ENCODE measurements at places on chromosomes 2 and 18. TPM values are rescaled to one million over a fixed set of nuclear protein-coding genes. Genes with fewer than 3 reads are reported as not detected.

The SERPINB13 gene
- 131 TPM for total RNA-seq

The CYS1 gene
- 13.5 TPM for total RNA-seq

The SPATA3 gene
- not detected for total RNA-seq

The ASAP2 gene
- 36.3 TPM for total RNA-seq

The FSIP2 gene
- 1.2 TPM for total RNA-seq

The PROC gene
- not detected for total RNA-seq

DNA sequence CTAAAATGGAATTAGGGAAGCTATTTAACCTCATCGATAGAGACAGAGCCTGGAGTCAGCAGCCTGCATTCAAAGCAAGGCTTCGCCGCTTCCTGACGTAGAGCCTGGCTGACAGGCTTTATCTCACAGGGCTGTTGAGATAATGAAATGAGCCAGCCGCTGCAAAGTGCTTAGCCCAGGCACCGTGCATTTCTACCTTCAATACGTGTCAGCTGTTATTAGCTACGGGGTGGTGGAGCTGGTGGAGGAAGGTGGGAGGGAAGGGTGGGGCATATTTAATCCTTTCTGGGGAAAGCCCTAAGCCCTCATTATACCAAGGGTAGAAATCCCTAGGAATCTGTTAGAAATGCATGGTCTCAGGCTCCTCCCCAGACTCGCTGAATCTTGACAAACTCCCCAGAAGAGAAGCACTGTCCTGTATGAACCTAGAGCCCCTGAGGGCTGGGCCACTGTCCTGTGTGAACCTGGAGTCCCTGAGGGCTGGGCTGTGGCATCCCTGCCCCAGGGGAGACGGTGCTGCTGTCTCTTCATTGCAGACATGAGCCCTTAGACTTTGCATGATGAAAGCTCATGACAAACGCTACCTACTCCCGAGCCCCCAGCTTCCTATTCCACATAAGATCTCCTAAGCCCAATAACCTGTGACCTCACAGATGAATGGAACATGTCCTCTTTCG lies 72.4 kb downstream of the ALPK2 start:
- no peak overlapping the region for H3K4me3 ChIP-seq
- DNase-seq, result no peak
- H3K4me1 ChIP-seq, result no peaks in the 10 kb centered on the region
- no peaks in the 10 kb centered on the region for H3K36me3 ChIP-seq

GRCh38 chr18:5772306-5773105 lies 122.8 kb downstream of the TMEM200C start:
- H3K4me3 ChIP-seq, result no peak overlapping the region
- no peak overlapping the region for H3K27ac ChIP-seq
- H3K27me3 ChIP-seq, result no peaks in the 10 kb centered on the region

GRCh38 chr2:206739271-206739670 lies 21.1 kb upstream of the DYTN start:
- H3K4me3 ChIP-seq, result no peak overlapping the region
- H3K27me3 ChIP-seq, result no peaks in the 10 kb centered on the region
- no peak for DNase-seq
- H3K4me1 ChIP-seq, result no peaks in the 10 kb centered on the region
- H3K27ac ChIP-seq, result no peak overlapping the region

DNA sequence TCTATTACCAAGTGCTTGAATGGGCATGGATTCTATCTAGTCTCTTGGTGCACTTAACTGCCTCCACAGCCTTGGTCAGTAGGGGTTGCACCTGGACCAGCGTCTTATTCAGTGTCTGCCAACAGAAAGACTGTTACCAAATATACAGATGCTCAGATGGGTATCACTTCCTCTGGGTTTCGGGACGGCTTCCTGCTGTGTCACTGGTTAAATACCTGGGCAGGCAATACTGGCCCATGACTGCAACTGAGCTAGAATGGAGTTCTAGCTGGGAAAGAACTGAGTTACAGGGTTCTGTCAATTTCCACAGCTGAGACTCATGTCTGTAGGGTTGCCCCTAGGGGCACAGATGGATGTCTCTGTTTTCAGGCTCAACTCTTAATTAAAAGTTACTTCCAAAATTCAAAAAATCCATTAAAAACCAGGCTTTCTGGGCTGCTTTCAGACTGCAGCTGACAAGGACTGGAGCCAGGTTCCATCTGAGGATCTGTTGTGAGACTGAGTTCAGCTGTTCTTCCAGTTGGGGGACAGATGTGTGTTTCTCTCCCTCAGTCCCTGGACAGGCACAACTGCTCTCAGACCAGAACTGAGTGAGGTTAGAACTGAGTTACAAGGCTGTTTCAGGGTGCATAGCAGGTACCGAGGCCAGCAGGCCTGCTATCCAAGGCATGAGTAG lies 789.6 kb upstream of the SLC8A1 start:
- no peak overlapping the region for H3K27ac ChIP-seq
- no peaks in the 10 kb centered on the region for H3K27me3 ChIP-seq
- no peaks in the 10 kb centered on the region for H3K4me1 ChIP-seq
- no peaks in the 10 kb centered on the region for H3K36me3 ChIP-seq
- DNase-seq, result no peak

GRCh38 chr2:128941751-128942150 lies 623.1 kb upstream of the HS6ST1 start:
- no peak overlapping the region for H3K4me3 ChIP-seq
- DNase-seq, result no peak
- H3K27ac ChIP-seq, result no peak overlapping the region
- no peaks in the 10 kb centered on the region for H3K27me3 ChIP-seq
- no peaks in the 10 kb centered on the region for H3K4me1 ChIP-seq

GRCh38 chr2:145228506-145228905 lies 708.6 kb upstream of the ZEB2 start:
- no peak overlapping the region for H3K4me3 ChIP-seq
- no peak for DNase-seq
- H3K27ac ChIP-seq, result no peak overlapping the region
- H3K4me1 ChIP-seq, result peaks cover 9% of the 10 kb centered on the region

DNA sequence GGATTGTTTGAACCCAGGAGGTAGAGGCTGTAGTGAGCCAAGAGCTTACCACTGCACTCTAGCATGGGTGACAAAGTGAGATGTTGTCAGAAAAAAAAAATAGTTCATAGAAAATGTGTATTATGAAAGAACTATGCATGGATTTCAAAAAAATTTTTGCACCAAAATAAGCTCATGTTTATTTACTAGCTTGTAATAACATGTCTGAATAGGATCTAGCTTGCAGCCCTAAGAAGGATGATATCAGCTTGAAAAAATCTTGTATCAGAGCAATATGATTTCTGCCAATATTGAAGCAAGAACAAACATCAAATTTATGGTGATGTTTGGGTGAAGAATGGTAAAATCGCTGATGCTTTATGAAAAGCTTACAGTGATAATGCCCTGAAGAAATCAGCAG lies 97.0 kb upstream of the RFX8 start:
- H3K27me3 ChIP-seq, result no peaks in the 10 kb centered on the region
- H3K4me1 ChIP-seq, result no peaks in the 10 kb centered on the region
- no peaks in the 10 kb centered on the region for H3K36me3 ChIP-seq
- DNase-seq, result no peak

GRCh38 chr2:30336978-30337841 lies 105.9 kb downstream of the LBH start:
- no peaks in the 10 kb centered on the region for H3K4me1 ChIP-seq
- H3K27ac ChIP-seq, result no peak overlapping the region
- H3K4me3 ChIP-seq, result no peak overlapping the region
- DNase-seq, result no peak
- H3K27me3 ChIP-seq, result no peaks in the 10 kb centered on the region

DNA sequence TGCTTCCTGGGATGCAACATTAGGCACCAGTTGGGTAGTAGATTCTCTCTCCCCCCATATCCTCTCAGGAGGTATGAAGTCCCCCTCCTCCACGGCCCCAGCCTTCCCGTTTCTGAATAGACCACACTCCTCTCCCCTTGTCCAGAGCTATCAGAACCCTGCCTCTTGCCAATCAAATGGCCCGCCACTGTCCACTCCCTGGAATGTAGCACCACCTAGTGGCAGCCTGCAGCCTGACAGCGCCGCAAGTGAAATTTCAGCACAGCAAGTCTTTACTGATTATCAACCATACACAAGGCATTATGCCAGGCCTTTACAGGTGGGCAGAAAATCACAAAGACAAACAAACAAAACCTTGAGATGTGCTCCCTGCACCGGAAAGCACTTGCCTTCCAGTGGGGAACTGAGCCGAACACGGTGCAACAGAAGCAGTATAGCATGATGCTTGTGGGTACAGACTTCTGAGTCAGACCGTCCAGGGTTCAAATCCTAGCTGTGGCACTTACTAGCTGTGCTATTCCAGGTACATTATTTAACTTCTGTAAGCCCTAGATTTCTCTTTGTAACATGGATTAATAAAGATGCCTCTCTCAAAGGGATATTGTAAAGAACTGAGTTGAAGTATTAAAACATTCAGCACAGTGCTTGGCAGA lies 174.0 kb downstream of the SMAD2 start:
- DNase-seq, result no peak
- H3K36me3 ChIP-seq, result no peaks in the 10 kb centered on the region
- H3K27ac ChIP-seq, result no peak overlapping the region
- no peaks in the 10 kb centered on the region for H3K27me3 ChIP-seq
- no peaks in the 10 kb centered on the region for H3K4me1 ChIP-seq
- no peak overlapping the region for H3K4me3 ChIP-seq

- H3K4me1 ChIP-seq, result peaks cover 22% of the 10 kb centered on the region
- H3K27me3 ChIP-seq, result no peaks in the 10 kb centered on the region
- no peak overlapping the region for H3K4me3 ChIP-seq
- peak overlapping the region; percentile 91 for H3K27ac ChIP-seq
These were observed 4.9 kb upstream of the COL3A1 start for GRCh38 chr2:188969236-188969635.

DNA sequence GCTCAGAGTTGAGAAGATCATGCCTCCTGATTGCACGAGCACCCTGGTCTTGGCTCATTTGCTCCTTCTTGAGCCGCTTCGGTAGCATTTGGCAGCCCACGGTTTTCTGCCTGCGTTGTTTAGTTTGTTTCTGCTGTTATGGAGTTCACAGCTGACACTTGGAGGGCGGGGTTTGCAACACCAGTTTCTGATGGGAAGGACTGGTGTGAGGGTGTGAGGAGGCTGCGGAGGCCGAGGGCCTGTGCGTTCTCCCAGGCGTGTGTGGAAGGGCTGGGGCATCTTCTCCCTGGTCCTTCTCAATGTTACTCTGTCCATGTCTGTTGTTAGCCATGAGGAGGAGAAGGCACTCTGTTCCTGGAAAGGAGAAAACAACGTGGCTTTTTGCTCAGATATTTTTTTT lies 22.9 kb downstream of the NFATC1 start:
- H3K27me3 ChIP-seq, result no peaks in the 10 kb centered on the region
- peaks cover 10% of the 10 kb centered on the region for H3K4me1 ChIP-seq
- H3K27ac ChIP-seq, result no peak overlapping the region
- DNase-seq, result no peak
- H3K36me3 ChIP-seq, result no peaks in the 10 kb centered on the region

DNA sequence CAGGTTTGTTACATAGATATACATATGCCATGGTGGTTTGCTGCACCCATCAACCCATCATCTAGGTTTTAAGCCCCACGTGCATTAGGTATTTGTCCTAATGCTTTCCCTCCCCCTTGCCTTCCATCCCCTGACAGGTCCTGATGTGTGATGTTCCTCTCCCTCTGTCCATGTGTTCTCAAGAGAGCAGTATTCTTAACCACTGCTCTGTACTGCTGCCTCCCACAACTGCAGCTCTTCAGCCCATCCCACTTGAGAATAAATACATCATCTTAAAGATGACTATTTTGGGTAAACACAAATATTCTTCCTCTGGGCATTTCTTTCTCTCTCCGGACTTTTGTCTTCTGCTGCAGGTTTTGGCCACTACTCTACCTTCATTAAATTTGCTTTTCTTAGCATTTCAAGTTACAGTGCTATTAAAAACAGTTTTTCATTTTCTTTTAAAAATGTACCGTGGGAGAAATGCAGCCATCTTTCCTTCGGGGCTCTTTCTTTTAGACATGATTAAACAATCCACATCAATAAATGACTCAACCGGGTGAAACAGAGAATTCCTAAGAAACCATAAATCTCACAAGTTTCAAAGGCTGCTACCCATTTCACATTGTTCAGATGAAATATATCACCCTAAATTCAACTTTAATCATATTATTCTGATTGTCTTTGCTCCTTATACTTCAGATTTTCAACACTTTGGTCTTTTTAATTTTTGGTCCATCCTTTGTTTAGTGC lies 323.4 kb downstream of the GALNT13 start:
- no peak for DNase-seq
- no peaks in the 10 kb centered on the region for H3K27me3 ChIP-seq

DNA sequence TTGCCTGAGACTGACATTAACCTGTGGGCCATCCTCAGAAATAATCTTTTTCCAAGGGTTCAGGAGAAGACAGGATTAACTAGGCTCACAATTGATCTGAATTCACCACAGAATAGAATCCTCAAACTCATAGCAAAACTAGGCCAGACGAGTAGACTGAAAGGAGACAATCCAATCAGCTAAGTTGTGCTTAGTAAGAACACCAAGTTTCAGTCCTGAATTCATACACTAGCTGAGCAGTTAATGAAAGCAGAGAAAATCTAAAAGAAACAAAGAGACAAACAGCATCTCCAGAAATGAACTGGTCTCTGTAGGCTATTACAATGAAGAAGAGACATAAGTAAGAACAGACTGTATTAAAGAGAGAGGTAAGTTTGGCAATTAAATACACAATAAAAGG lies 89.5 kb downstream of the GORASP2 start:
- no peak for DNase-seq
- H3K27me3 ChIP-seq, result no peaks in the 10 kb centered on the region

GRCh38 chr2:71945603-71945959 lies 202.1 kb downstream of the CYP26B1 start:
- DNase-seq, result peak; percentile 74
- H3K4me1 ChIP-seq, result peaks cover 9% of the 10 kb centered on the region
- H3K27ac ChIP-seq, result no peak overlapping the region
- no peaks in the 10 kb centered on the region for H3K36me3 ChIP-seq

DNA sequence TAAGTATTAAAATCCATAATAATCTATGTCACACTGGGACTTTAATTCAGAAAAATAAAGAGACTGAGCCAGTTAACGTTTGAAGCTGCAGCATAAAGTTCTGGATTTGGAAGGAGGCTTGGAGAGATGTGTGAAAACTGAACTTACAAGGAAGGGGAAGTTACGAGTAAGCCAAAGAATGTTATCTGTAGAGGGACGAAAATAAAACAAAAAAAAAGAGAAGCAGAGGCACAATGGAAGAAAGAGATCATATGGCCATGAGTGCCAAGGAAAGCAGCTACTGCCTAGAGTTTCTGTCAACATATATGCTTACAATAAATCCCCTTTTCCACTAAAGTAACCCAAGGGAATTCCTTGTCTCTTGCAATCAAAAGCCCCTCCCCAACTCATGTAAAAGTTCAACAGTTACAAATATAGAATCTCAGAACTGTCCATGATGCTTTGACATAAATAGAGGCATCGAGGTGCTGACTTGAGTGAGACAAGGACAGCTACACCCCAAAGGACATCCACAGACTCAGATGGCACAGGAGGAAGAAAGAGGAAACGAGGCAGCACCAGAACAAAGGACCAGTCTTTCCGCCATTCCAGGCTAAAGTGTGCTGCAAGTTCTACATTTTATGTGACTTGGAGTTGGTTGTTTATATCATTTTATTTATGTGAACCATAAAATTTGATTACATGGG lies 16.1 kb upstream of the ARL5A start:
- H3K4me3 ChIP-seq, result no peak overlapping the region
- DNase-seq, result no peak
- H3K27ac ChIP-seq, result no peak overlapping the region
- H3K4me1 ChIP-seq, result no peaks in the 10 kb centered on the region
- no peaks in the 10 kb centered on the region for H3K27me3 ChIP-seq
- no peaks in the 10 kb centered on the region for H3K36me3 ChIP-seq

GRCh38 chr2:111182121-111182520 lies 61.4 kb downstream of the BCL2L11 start:
- H3K27ac ChIP-seq, result no peak overlapping the region
- no peak overlapping the region for H3K4me3 ChIP-seq
- H3K27me3 ChIP-seq, result no peaks in the 10 kb centered on the region
- H3K36me3 ChIP-seq, result no peaks in the 10 kb centered on the region
- DNase-seq, result no peak

Data from vagina (tissue), 2 donors.